ENCODE measurements at places on chromosomes 7 and 10.
A peak's percentile ranks its signal among the peaks of the same experiment; 100 is the strongest.

- no peak for DNase-seq
Observed at GRCh38 chr10:133567119-133567518, 1.7 kb upstream of the SYCE1 start.

GRCh38 chr10:89697946-89698345 is 3.4 kb upstream of the KIF20B start:
- no peak for DNase-seq

DNA sequence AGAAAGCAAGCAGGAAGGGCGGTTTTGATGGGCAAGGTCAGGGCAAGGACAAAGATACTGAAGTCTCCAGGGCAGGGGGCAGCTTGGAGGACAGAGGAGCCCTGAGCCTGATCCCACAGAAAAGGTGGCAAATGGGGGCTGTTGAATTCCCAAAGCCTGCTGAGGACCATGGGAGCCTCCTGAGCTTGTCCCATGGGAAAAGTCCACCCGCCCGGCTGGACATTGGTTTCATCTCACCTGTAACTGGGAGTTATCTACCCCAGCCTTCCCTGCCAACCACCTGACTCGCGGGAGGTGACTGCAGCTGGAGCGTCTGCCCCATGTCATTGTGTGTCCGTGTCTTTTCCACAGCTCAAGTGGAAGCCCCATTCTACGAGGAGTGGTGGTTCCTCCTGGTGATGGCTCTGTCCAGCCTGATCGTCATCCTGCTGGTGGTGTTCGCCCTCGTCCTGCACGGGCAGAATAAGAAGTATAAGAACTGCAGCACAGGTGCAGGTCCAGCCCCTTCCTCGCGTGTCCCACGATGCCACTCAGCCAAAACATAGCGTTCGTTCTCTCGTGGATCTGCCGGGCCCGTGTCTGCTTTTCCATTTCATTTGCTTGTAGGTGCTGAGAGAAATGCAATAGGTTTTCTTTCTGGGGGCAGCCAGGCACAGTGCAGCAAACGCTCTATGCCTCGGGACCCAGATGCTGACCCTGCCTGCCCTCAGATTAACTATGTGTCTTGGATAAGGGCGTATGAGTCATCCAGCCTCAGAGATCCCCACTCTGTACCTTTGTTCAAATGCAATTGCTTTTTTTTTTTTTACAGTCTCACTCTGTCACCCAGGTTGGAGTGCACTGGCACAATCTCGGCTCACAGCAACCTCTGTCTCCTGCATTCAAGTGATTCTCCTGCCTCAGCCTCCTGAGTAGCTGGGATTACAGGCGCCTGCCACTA is 444.5 kb upstream of the FOXK1 start:
- no peak for DNase-seq

- no peak for DNase-seq
Observed at GRCh38 chr7:95929710-95930280, 157.4 kb downstream of the DYNC1I1 start.

- DNase-seq = no peak
Observed at GRCh38 chr10:77974396-77975074, 48.0 kb upstream of the DLG5 start.

- no peak for DNase-seq
Observed at GRCh38 chr10:86556532-86556931, 34.9 kb upstream of the WAPL start.

DNA sequence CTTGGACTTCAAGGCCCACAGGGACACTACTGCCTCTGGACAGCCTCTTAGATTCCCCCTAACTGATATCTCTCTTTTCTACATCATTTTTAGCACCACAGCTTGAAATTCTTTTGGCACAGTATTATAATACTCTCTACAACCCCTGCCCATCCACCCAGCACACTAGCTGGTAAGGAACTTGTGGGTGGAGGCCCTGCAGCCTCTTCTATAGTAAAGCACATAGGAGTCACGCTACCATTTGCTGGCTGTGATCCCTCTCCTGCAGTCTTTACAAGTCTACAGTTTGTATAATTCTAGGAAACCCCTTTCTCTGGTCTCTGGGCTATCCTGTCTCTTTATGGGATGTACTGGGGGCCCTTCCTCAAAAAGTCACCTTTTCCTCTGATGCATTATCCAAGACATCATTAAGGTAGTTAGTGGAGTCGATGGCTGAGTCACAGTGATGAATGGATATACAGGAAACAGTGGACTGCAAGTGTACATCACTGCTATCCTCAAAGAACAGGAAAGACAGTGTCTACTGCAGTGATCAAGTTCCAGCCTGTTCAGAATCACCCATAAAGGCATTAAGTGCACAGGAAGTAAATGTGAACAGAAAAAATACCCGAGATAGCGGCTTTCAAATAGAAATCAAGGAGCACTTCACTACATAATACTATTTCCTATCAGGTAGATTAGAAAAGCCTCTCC is 54.4 kb downstream of the STK17A start:
- peak; percentile 66 for DNase-seq
